ENCODE measurements at places on chromosomes 7 and 10.

DNA sequence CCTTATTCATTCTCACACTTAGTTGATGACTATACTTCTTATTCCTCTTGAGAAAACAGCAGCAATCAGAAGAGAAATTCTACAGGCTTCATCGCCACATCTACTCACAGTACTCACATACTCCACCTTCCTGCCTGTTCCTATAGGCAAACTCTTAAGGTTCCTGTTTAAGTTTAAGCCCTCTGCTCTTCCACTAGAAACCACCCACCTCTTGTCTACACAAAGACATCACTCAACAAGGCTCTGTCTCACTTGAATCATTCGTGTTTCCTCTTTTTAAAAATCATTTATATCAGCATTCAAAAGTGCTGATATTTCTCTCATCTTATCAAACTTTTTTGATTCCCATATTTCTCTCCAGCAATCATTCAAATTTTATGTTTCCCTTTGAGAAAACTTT, 85.5 kb upstream of the ADO start:
- DNase-seq: no peak

DNA sequence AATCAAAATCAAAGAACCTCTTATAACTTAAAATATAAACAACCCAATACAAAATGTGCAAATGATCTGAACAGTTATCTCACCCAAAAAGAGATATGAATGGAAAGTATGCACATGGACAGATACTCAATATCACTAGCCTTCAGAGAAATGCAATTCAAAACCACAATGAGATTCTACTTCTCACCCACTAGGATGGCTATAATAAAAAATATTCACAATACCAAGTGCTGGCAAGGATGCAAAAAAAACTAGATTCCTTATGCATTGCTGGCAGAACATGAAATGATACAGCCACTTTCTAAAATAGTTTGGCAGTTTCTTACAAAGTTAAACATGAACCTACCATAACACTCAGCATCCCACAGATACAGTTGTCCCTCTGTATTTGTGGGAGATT, 130.1 kb upstream of the LRRN3 start:
- DNase-seq: no peak

DNA sequence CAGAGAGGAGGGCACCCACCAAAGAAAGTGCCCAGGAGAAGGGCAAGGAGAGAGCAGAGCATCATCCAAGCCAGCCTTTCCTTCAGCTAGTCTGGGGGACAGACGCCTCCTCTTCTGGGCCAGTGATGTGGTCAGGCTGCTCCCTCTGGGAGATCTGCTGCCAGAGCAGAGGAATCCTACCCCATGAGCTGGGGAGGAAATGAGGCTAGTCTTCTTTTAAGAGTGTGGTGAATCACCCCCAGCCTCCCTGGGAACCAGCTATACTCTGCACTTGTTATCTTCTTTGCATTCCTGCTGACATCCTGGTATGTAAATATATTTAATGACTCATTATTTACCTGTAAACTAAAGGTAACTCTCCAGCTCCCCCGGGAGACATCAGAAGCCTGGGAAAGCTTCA, 41.6 kb upstream of the EPHB6 start:
- DNase-seq: peak; percentile 30

GRCh38 chr10:68800211-68800610, 27.1 kb upstream of the STOX1 start:
- no peak for DNase-seq

DNA sequence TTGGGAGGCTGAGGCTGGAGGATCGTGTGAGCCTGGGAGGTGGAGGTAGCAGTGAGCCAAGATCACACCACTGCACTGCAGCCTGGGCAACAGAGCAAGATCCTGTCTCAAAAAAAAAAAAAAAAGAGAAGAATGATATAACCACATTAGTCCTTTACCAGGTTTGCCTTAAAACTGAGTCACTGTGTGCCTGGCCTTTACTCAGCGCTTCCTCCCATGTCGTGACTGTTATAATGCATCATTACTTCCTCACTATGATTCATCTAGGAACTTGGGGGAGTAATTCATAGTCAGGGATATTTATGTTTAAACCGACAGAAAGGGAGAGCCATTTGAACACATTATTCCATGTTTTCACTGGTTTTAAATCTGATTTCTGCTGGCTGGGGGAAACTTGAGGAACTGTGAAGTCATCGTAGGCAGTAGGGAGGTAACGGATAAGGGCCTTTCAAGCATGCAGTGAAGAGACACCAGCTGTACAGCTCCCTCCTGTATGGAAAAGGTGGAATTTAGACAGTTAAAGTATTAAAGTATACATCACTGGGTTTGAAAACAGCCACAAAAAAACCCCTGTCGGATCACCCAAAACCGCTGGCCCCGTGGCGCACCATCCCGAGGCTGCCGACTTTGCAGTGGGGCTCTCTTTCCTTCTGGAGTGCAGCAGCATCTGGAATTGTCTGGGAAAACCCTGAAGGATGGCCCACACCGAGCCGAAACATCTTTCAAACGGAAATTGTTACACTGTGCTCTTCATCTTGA, 119.8 kb downstream of the NKX6-2 start:
- DNase-seq: no peak

Data from CD4-positive, alpha-beta T cell treated with Interleukin-10 for 1 hour (primary cell).